NK-92 treated with Interleukin-12 subunit alpha and Interleukin-12 subunit beta, amount 100 ng/mL, for 24 hours (cell line): ENCODE measurements at places on chromosomes 3 and 15.

DNA sequence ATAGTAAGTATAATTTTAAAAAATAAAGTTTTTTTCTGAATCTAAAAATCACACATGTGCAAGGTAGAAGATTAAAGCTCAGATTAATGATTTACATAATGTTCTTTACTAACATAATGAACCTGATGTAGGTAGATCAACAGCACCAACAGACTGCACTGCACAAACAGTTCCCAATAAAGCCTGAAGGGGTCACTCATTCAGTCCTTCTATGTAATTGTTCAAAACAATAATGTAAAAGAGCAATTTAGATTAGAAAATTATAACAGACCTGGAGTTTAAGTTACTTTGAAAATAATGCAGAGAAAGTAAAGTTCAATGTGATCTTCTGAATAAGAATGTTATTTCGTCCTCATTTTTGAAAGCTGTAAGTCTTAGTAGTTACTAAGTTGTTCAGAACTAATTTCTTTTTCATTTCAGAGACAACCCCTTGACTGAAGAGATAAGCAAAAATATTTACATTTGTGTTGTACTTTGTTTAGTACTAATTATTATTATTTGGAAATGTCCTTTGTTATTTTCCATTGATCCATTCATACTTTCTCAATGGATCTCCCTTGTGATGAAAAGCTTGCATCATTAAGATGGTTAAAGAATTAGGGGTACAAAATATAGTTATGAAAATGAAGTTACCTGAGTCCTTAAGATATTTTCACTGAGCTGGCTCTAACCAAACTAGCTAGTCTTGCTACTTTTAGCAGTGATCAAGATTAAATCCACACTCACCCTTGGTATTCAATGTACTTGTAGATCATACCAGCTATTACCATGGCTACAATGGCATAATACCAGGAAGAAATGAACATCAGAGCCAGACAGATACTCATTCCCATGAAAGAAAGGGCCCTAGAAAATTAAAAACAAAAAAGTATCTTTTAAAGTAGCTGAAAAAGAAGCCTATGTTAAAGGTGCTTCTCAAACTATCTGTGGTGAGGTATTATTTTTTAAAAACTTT lies 16.8 kb downstream of the EMC4 start:
- no peak for DNase-seq

- no peak for DNase-seq
Observed at GRCh38 chr3:175818811-175819464, 959.8 kb downstream of the NAALADL2 start.

DNA sequence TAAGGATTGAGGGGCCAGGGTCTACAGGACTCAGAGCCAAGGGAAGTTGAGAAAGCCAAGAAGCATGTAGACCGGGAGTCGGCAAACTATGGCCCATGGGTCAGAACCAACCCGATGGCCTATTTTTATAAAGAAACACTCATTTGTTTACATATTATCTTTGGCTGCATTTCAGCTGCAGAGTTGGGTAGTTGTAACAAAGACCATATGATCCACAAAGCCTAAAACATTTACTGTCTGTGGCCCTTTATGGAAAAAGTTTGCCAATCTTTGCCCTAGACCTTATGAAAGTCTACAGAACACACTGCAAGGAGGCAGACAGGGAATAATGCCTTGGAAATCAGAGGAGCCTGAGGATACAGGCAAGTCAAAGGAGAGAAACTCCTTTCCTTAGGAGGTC lies 63.2 kb upstream of the MNS1 start:
- DNase-seq, result no peak

- DNase-seq, result no peak
Observed at GRCh38 chr15:34520566-34520965, 62.9 kb downstream of the GOLGA8B start.

- DNase-seq, result no peak
Observed at GRCh38 chr15:74390647-74391288, 23.3 kb upstream of the CYP11A1 start.

DNA sequence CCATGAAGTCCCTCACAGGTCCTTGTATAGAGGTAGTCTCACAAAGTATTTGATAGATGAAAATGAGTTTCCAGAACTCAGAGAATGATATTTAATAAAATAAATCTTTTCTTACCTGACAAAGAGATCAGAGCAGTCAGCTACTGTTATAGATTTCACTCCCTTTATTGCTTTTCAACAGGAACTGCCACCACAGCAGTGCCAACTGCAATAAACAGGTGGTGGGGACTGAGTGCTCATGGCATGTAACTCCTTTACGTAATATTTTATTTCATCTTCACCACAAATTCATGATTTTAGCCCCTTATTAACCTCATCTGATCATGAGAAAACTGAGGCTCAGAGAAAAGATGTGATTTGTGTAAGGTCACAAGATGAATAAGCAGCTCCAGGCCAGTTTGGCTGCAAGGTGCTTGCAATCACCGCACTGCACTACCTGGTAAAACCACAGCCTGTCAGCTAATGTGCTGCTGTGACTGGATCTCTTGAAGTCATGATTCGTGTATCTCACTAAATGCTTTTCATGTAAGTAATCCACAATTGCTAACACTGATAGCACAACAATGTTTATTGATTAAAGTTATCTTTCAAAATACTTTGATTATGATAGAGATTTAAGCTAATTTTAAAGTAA lies 78.8 kb downstream of the WNT5A start:
- DNase-seq, result no peak

DNA sequence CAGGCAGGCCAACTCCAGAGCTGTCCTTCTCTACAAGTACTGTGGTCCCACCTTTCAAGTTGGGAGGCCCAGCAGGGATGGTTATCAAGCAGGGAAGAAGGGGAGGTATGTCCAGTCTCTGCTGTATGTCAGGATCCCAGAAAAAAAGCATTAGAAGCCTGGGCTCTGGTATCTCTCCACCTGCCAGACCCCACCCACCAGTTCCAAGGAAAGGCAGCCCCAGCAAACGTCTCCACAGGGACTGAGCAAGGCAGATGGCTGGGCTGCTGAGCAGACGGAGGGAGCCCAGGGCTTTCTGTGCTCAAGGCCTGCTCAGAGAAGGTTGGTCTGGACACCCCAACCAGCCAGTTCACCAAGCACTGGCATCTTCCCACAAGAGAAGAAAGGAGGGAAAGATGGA lies 287.8 kb downstream of the XXYLT1 start:
- no peak for DNase-seq
